ENCODE measurements at places on chromosomes 4 and X.

- no peak for DNase-seq
These were observed 39.5 kb downstream of the NSD2 start for GRCh38 chr4:1910643-1911042.

- no peak for DNase-seq
These were observed 4.5 kb downstream of the DDX60L start for GRCh38 chr4:168475745-168476144.

DNA sequence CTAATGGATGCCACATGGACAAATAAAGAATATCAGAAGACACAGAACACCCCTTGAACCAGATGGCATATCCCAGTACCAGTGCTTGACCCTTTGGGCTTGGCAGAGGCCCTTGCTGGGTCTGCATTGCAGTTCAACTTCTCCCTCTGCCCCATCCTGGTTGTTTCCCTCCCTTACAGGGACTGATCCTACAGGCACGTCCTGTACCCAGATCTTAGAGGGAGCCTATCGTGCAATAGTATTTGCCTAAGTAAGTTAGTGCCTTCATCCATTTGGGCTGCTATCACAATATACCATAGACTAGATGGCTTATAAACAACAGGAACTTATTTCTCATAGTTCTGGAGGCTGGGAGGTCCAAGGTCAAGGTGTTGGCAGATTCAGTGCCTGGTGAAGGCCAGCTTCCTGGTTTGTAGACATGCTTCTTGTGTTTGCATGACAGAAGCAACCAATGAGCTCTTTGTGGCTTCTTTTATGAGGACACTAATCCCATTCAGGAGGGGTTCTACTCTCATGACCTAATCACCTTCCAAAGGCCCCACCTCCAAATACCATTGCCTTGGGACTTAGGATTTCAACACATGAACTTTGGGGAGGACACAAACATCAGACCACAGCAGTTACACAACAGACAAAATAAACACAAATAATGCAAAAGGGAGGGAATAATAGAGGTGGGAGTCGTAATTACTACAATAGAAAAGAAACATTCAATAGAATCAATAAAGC lies 146.5 kb upstream of the MSX1 start:
- no peak for DNase-seq

- no peak for DNase-seq
These were observed 103.1 kb downstream of the CHIC2 start for GRCh38 chr4:53961351-53961750.

- DNase-seq, result no peak
These were observed 88.1 kb downstream of the NBDY start for GRCh38 chrX:56817179-56817578.

DNA sequence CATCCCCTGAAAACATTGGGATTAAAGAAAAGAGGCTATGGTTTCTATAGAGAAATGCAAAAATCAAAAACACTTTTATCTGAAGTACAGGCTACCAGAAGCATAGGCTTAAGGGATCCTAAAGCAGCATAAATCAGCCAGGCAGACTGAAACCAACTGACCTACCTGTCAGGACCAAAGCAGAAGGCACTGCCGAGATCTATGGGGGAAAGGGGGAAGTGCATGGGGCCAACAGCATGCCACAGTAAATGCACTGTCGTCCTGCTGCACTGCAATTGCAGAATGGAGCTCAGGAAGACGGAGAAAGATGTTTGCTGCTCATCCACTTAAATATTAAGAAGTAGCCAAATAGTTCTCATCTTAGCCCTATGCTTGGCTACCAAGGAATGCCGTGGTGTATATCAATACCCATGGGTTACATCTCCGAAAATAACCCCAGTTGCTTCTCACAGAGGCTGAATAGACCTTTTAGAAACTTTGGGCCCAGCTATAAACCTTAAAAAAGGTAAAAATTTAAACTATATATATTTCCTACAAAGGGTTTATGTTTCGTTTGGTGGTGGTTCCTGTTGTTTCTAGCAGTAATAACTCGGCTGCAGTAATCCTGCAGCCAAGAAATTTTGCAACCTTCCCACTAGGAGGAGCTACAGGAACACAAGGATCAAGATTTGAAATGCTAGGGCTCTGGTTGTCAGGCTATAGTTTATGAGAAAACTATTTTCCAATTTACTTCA lies 312.2 kb upstream of the DIAPH2 start:
- DNase-seq, result no peak

- no peak for DNase-seq
These were observed 203.1 kb downstream of the FAT4 start for GRCh38 chr4:125517831-125518230.

GRCh38 chr4:98639523-98639922 lies 18.9 kb downstream of the TSPAN5 start:
- DNase-seq, result no peak

DNA sequence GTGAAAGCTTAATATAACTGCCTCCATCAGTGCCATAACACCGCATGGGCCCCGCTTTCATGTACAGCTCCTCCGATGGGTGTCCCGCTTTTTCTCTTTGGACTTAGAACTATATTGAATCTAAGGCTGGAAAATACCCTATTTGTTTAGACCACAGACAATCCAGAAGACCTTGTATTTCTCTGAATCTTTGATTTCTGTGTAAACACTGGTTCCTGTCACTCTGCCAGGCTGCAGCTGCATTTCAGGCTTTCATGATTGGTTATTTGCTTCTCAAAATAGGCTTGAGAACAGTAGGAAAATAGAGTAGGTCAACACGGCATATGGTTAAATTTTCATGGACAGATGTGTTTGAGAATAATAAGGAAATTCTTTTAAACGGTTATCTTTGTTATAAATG lies 80.0 kb downstream of the NWD2 start:
- DNase-seq, result no peak

DNA sequence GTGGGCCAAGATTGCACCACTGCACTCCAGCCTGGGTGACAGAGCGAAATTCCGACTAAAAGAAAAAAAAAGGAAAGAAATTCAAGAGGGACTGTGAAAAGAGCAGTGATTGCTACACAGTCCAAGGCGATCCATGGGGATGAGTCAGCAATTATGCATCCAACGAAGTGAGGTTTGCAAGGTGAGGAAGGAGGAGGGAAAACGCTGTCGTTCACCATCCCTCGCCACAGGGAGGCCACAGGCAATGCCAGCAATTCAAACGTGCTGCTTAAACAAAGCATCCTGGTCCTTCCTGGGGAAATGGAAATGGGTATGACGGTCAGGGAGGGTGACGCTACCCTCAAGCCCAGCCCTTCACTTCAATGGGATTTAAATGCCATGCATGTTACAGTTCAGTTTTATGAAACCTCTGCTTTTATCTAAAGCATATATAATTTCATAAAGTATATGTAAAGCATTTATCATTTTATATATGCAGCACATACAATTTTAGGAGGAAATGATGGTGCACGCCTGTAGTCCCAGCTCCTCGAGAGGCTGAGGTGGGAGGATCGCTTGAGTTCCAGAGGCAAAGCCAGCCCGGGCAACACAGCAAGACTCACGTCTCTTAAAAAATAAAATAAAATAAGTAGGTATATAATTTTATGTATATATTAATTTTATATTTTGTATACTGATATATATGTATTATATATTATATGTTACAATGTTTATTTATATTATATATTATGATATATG lies 108.7 kb downstream of the DHRSX start:
- DNase-seq, result no peak

GRCh38 chrX:24480400-24480865 lies 15.3 kb downstream of the PDK3 start:
- no peak for DNase-seq

GRCh38 chrX:40168480-40169011 lies 70.8 kb upstream of the BCOR start:
- no peak for DNase-seq

DNA sequence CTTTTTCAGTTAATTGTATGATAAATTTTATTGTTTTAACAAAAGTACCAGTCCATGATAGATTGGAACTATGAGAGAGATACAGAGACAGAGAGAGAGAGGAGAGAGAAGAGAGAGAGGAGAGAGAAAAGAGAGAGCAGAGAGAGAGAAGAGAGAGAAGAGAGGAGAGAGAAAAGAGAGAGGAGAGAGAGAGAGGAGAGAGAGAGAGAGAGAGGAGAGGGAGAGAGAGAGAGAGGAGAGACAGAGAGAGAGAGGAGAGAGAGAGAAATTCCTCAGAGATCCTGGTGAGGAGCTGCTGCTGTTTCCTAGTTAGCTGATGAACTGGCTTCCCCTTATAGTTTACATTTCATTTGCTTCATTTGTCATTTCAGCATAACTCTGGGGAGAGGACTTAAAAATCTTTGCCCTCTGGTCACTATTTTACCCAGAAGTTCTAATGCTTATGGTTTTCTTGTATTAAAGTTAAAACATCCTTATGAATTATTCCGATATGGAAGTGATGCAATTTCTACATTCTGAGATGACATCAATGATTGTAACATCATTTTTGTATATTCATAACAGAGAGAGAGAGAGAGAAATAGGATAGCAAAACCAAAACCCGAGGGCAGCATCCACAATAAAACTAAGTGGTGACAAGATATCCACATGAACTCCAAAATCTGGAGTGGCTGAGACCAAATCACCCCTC lies 10.8 kb downstream of the CTAG1A start:
- no peak for DNase-seq

DNA sequence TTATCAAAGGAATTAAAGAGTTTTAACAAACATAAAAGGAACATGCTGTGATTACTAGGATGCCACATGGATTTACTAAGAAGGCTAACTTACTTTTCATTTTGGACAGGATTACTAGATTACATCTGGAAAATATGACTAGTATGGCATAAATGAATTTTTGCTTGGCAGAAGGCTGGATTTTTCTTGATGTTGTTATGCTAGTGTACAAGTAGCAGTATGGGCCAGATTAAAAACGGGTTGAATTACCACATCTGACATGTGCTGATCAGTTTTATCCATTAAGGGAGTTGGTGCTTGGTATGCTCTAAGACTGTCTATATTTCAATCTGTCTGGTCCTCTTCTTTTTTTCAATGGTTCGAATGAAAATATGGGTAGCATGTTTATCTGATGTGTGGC lies 70.5 kb downstream of the JADE1 start:
- DNase-seq, result no peak

Measured in left ventricle myocardium superior (tissue), 1 donor.